NCI-H2227 treated with DMSO at 0.1 percent for 48 hours (cell line): ENCODE measurements at places on chromosomes 7 and 10.

GRCh38 chr10:29588629-29589421, 45.9 kb downstream of the SVIL start:
- DNase-seq: no peak

GRCh38 chr7:33743594-33743993, 161.7 kb upstream of the BMPER start:
- no peak for DNase-seq

GRCh38 chr10:11638055-11638698, 26.7 kb upstream of the USP6NL start:
- no peak for DNase-seq

DNA sequence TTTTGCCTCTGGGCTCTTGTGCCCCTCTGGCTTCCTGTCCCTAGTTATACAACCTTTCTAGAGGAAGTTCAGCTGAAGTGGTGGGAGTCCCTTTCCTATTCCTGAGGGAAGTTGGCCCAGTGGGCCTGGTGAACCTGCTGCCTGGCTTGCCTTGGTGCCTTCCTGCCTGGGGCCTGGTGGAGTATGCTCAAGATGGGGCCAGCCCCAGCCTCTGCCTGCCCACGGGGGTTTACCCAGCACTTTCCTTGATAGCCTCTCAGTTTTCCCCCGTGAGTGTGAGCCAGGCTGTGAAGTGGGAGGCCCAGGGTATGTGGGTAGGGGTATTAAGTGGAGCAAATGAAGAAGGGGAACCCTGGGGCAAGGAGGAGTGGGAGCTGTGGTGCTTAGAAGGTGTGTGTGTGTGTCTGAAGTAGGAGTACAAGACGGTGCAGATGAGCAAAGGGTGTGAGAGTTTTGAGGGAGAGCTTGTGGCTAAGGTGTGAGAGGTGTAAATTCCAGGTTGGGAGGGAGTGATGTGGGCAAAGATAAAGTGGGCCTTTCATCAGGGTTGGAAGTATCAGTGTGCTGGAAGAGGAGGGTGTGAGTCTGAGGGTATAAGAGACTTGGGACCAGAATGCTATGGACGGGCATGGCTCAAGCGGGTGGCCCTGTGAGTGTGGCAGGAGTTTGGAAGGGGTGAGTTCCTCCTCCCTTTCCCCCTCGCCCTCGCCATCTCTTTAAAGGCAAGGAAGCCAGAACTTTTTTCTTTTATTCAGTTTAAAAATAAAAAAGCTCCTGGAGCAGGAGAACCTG, 10.9 kb upstream of the PAX2 start:
- no peak for DNase-seq

- DNase-seq: no peak
Observed at GRCh38 chr10:101718690-101719275, 23.8 kb upstream of the FBXW4 start.

GRCh38 chr7:30533886-30534285, 29.3 kb upstream of the GGCT start:
- no peak for DNase-seq

DNA sequence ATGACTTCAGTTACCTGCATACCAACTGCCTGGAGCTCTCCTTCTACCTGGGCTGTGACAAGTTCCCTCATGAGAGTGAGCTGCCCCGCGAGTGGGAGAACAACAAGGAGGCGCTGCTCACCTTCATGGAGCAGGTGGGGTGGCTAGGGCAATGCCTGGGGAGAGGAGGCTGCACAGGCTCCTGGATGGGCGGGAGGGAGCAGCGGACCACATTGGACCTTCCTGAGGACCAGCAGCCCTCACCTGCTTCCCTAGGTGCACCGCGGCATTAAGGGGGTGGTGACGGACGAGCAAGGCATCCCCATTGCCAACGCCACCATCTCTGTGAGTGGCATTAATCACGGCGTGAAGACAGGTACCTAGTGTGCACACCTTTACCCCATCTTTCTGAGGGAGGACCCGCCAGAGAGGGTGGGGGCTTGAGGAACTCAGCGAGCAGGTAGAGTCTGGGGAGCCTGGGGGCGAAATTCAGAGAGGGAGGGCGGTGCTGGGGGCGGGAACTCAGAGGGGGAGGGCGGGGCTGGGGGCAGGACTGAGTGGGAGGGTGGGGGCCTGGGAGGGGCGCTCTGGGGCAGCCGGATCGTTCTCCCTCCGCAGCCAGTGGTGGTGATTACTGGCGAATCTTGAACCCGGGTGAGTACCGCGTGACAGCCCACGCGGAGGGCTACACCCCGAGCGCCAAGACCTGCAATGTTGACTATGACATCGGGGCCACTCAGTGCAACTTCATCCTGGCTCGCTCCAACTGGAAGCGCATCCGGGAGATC, 9.0 kb downstream of the AEBP1 start:
- no peak for DNase-seq

GRCh38 chr10:75971402-75972211, 540.2 kb downstream of the LRMDA start:
- no peak for DNase-seq

- no peak for DNase-seq
Observed at GRCh38 chr7:81284576-81284975, 365.7 kb upstream of the SEMA3C start.

- peak; percentile 47 for DNase-seq
Observed at GRCh38 chr10:110609605-110610004, 34.5 kb upstream of the RBM20 start.

GRCh38 chr7:8063706-8064297, 95.2 kb downstream of the GLCCI1 start:
- DNase-seq: no peak

DNA sequence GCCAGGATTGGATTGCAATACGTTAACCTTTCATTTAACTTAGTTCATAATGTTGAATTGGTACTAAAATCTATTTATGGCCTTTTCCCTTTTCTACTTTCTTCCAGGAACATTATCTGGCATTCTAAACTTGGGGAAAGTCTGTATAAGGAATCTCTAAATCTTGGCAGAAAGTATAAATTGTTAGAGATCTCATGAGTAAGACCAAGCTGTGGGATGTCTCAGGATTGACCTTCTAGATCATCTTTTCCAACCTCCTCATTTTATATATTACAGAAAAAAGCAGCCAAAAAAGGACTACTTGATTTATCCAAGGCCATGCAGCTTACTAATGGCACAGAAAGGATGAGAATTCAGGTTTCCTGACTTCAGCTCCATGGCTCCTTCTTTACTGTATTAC, 598.3 kb downstream of the INHBA start:
- DNase-seq: no peak

DNA sequence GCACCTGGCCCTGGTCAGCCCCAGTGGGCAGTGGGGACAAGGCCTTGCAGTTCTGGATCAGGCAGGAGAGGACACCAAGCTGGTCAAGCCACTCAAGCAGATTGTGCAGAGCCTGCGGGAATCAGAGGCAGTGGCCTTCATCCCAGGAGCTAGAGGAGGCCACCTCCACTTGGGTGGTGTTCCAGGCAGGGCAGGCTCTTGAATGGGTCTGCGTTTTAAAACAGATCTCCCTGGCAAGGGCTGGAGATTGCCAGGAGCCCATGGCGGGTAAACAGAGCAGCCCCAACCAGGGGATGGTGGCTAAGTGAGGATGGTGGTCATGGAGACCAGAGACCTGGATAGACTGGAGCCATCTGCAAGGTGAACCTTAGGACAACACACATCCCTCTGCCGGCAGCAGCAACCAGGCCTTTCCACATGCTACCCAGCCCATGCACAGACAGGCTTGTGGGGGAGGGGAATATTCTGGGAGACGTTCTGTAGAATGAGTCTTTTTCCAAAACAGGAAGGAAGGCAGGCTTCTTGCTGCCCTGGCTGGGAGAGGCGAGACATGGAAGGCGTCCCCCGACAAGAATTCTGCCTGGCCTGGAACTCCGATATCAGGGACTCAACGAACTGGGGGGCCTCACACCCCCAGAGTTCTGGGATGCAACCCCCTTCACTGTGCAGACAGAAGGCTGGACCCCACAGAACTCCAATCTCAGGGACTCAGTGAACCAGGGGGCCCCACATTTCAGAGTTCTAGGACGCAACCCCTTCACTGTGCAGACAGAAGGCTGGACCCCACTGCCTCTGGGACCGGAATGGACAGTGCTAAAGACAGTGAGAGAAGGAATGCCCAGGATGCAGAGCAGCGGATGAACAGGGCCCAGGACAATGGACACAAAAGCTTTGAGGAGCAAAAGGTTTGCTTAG, 264.8 kb downstream of the PTPRN2 start:
- no peak for DNase-seq

- DNase-seq: no peak
Observed at GRCh38 chr7:21013765-21014539, 227.3 kb upstream of the SP8 start.

- DNase-seq: no peak
Observed at GRCh38 chr10:131445623-131446022, 134.1 kb upstream of the TCERG1L start.

- DNase-seq: peak; percentile 34
Observed at GRCh38 chr7:28179120-28180030, 1.2 kb downstream of the JAZF1 start.

DNA sequence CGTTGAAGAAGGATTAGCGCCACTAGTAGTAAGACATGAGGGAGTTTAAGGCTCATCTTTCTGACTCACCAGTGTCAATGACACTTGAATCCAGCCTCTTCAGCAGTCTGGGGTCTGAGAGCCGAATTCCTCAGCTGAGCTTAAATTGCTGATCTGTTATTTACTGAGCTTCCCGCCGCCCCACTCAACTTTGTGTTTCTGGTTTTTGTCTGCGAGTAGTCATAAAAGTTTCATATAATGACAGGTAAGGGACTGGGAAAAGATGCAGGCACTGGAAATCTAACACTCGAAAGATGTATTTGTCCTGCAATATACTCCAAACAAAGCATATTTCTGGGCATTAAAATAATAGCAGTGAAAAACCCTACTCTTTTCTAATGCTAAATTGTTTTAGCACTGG, 51.2 kb upstream of the RELN start:
- peak; percentile 69 for DNase-seq

GRCh38 chr10:116170815-116171250, 102.2 kb downstream of the GFRA1 start:
- no peak for DNase-seq

DNA sequence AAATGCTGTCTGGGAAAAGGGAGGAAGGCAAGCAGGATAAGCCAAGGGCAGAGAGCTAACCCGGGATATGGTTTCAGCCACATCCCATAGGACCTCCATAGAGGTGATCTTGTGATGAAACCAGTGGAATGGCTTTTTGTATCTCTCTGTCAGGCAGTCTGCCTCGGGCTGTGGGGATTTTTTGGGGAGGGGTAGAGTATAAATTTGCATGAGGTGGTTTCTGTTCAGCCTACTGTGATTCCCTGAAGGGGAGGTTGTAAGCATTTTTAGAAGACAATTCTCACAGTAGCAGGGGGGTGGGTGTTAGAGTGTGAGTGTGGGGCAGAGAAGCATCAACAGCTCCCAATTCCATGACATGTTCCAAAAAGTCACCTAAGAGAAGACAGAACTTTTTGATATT, 11.8 kb downstream of the OR9A2 start:
- no peak for DNase-seq

DNA sequence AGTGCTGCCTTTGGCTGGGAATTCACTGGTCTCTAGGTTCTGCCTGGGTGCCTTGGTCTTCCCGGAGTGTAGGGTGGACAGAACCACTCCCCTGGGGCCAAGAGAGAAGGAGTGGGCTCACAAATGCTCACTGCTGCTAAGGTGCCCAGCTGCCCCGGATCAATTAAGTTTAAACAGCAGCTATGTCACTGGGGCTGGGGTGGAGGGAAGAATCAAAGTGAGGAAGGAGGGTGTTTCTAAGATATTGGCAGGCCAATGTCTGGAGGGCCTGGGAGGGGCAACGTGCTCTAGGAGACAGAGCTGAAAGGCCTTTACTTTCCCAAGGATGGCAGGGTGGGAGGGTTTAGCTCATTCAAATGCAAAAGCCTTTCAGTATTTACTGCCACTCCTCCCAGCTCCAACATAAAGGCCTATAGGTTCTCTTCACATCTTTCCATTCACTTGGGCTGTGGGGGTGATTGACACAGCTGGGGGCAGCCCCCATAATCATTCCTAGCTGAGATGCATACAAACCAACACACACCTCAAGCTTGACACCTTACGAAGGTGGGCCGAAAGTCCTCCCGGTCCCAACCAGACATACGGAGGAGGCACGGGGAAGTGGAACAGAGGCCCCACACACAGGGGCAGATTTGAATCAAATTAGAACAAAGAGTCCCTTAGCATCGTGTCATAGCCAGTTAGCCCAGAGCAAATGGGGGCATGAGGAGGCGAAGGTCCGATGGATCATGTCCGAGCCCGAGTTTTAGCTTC, 108.0 kb upstream of the EFCAB10 start:
- no peak for DNase-seq

GRCh38 chr7:121499624-121500023, 103.5 kb upstream of the FAM3C start:
- no peak for DNase-seq
